ENCODE measurements at places on chromosomes 6 and 20.

GRCh38 chr6:90676516-90677300, 89.8 kb upstream of the MAP3K7 start:
- DNase-seq, result no peak

GRCh38 chr20:5675103-5676091, 74.8 kb upstream of the SHLD1 start:
- no peak for DNase-seq

DNA sequence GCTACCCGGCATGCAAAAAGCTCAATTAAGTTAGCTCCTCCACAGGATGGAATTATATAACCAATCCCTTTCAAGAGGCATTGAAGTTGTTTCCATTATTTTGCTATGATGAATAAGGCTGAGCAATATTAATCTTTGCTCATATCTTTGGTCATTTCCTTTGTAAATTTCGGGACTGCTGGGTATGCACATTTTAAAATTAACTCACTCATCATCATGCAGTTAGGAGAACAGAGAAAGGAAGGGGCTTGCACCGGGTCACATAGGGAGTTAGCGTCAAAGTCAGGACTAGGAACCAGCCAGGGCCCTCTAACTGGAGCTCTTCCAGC, 430 bp upstream of the FAM110A start:
- no peak for DNase-seq

DNA sequence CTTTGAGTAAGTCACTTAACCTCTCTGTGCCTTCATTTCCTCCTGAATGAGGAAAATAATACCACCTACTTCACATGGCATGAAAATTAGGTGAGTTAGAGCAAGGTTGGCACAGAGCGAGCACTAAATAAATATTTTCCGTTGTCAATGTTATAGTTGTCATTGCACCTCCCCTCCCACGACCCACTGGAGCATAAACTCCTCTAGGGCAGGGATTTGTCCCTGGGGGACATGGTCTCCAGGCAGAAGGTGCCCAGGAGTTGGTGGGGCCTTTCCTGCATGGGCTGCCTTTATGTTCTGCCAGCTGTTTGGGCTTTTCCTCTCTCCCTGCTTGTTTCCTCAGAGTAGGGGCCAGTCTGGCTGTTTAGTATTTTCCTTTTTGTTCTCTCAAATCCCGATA, 1.3 kb upstream of the ANGPT4 start:
- DNase-seq, result no peak

- DNase-seq, result no peak
These were observed 140.9 kb downstream of the RNF144B start for GRCh38 chr6:18527836-18528743.

- no peak for DNase-seq
These were observed 4.7 kb downstream of the GMPR start for GRCh38 chr6:16243055-16243454.

DNA sequence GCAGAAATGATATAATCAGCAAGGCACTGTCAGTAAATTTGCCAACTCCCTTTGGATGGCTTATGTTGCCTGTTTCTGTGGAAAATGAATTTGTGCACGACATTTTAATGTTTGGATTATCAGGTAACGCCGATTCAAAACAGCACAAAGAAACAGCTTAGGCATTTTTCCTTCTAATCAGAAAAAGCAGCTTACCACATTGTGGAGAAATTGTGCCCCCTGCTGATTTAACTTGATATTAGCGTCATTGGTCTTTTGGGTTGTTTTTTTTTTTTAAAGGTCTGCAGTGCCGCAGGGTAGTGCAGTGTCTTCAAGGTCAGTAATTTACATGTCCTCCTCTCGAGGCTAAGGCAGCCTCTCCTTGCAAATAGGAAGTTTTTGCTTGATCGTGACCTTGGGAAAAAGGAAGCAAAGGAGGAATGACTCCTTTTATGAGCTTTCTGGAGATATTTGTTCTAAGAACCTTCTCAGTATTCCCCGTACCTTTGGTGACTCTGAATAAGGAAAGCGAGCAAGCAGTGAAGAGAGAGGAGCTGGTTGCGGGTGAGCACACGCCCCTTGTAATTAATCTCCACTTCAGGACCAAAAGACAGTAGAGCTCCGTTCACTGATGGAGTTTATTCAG, 79.1 kb downstream of the ELOVL4 start:
- no peak for DNase-seq

DNA sequence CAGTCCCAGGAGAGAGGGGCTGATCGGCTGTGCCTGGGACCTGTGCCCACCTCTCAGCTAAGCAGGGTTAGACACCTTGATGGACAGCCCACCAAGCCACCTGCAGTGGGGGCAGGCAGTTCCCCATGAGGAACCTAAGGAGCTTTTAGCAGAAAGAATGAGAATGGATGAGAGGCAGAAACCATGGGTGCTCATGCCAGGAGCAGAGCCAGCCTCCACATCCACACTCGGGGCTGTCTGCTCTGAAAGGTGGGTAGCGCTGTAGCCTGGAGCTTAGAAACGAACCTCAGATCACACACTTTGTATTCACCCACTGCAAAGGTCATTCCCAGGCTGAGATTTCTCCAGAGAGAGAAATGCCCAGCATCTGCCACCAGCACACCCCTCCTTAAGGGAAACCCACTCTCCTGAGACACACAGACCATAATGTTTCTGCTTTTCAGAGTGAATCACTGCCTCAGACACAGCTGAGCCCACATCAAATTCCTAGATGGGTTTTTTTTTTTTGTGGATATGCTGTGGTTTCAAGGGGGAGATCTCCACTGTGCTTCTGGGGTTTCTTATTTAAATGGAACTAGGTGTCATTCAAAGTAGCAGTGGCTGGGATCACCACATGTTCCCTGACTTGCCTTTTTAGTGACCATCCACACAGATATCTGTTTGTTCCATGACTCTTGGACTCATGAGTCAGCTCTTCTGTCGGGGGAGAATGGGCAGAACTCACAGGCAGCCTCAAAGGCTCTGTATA, 218.9 kb downstream of the EYA2 start:
- DNase-seq, result no peak

All from activated T-cell treated with anti-CD3 and anti-CD28 coated beads, Interleukin-2, amount 50 U/mL, for 48 hours (primary cell).